Neural progenitor cell (in vitro differentiated cells): ENCODE measurements at places on chromosomes 4 and X. TPM values are rescaled to one million over a fixed set of nuclear protein-coding genes. Genes with fewer than 3 reads are reported as not detected.

Gene PCYT1B
- total RNA-seq = 33.9 and 39.1 TPM in 2 replicates

Gene PROM1
- 43.0 and 55.9 TPM in 2 replicates for total RNA-seq

Gene CSAG2
- not detected in 2 replicates for total RNA-seq

Gene PABPC1L2B
- 0.22 TPM in 1 of 2 replicates, not detected in the other for total RNA-seq

Gene PF4V1
- total RNA-seq = not detected in 2 replicates

Gene CT45A3
- not detected in 2 replicates for total RNA-seq

Gene GLOD5
- total RNA-seq = not detected in 2 replicates

Gene KLHL2
- total RNA-seq = 18.6 and 24.3 TPM in 2 replicates

Gene IL9R
- 0.25 TPM in 1 of 2 replicates, not detected in the other for total RNA-seq

Gene PPP2R3B
- total RNA-seq = 30.3 and 81.8 TPM in 2 replicates

Gene AMBN
- total RNA-seq = 0.15 TPM in 1 of 2 replicates, not detected in the other

Gene ZC4H2
- total RNA-seq = 33.7 and 35.6 TPM in 2 replicates
